ENCODE measurements at places on chromosomes 12 and 14.

GRCh38 chr12:91401190-91401589, 218.6 kb upstream of the DCN start:
- no peak for DNase-seq

DNA sequence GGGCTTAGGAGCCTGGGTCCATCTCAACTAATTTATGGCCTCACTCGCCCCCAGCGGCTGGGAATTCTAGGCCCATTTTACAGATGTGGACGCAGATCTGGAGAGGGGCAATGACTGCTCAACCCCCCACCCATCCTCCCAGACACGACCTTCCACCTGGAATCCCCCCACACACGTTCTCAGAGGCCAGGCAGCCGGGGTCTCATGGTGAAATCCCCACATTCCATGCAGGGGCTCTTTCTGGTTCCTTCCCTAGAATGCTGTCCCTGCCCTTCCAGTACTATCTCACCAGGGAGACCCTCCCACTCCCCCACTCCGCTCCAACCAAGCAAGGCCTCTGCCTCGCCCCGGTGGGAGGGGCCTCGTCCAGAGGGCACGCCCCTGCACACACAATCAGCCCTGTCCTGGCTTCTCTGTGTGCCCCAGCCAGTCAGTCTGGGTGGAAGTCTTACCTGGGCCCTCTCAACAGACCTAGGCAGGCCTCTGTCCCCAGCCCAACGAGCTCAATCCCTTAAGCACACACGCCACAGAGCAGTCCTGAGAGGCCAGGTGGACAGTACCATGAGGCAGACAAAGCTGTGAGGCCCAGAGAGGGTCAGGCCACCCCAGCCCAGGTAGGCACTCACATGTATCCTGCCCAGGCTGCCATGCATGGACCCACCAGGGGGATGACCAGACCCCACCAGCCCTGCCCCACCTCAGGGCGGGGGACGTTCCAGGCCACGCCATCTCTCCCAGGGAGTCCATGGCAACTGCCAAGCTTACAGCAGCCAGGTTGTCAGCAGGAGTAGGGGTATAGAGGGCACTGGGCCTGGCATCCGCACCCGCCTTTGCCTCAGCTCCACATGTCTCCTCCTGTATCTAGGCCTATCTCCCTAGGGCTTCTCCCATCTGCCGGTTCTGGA, 1.3 kb upstream of the ANKRD9 start:
- DNase-seq: no peak

GRCh38 chr14:62081012-62081612, 318.9 kb downstream of the SNAPC1 start:
- DNase-seq: no peak

- DNase-seq: no peak
Measured at GRCh38 chr12:32609966-32610365, 69.1 kb upstream of the DNM1L start.

- no peak for DNase-seq
Measured at GRCh38 chr12:110860833-110861296, 14.1 kb downstream of the CCDC63 start.

DNA sequence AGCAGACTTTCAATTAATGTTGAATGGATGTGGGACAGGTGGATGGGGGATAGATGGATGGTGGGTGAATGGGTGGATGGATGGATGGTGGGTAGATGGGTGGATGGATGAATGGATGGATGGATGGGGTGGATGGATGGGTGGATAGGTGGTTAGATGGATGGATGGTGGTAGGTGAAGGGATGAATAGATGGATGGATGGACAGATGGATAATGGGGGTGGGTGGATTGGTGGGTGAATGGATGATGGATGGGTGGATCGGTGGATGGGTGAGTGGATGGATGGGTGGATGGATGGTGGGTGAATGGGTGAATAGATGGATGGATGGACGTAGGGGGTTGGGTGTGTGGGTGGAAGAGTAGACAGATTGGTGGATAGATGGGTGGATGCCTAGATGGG, 14.0 kb upstream of the INF2 start:
- DNase-seq: no peak

GRCh38 chr12:11973396-11973795, 97.3 kb upstream of the BCL2L14 start:
- DNase-seq: no peak

DNA sequence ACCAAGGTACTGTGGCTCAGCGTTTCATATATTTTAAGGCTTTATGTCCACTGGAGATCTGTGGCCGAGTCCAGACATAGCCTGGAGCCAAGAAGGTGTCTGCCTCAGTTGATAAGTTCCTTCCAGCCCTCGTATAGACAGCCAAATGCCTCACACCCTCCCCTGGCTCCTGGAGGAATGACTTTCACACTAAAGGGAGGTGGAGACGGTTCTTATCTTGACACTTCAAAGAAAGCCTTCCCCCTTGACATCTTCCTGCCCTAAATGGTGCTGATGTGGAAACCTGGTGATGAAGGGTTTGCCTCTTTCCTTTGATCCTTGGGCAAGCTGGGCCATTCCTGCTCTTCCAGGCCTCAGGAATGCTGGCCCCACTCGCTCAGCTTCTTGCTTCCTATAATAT, 474.8 kb upstream of the TBX3 start:
- DNase-seq: no peak

DNA sequence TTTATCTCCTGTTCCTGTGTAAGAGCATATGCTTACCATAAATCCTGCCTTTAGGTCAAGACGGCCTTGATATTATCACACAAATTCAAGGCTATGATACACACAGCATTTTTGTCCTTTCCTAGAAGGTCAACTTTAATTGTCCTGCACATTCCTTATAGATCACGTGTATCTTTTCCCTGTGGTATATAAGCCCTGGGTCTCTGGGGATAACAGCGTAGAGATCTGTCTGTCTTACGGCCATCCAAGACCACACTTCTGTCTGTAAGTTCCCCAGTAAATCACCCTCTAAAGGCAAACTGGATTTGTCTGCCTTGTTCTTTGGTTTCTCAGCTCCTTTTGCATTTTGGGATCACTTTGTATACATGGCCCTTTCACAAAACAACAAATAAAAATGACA, 69.5 kb upstream of the TCL1B start:
- no peak for DNase-seq

GRCh38 chr14:65879248-65880009, 466.9 kb downstream of the FUT8 start:
- DNase-seq: no peak

DNA sequence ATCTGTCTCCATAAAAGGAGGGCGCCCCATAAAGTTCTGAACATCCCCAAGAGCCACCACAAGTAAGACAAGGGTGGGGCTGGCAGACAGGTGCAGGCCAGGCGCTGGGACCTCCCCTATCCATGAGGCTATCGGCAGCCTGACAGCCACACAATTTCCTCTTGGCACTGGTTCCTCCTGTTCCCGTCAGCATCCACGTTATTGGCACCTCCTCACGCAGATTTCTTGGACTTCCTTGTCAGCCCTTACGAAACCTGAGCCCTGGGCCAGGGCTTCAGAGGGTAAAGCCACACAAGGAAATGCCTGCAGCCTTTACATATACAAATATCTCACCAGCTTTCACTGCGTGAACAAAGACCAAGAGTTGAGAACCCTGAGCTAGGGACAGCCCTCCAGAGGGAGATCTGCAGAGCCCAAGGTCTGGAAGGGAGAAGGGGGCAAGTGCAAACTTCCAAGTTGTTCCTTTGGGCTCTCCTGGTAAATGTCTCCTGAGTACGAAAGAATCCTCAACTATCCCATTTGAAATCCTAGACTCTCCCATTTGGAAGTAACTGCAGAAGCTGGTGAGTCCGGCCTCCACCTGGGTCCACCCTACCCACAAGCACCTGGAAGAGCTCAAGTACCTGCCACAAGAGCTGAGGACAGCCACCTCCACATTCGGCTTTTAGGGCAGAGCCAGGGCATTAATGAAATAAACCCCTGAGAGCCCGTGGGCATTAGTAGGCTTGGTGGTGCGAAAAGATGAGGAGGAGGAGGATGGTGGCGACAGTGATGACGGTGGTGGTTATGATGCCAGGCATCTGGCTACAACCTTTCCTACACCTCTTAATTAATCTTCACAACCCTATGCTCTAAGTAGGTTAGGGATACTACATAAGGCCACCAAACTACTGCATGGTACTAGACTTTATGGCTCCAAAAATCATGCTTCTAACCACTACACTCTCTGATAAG, 5.5 kb upstream of the TC2N start:
- DNase-seq: peak; percentile 65

- DNase-seq: no peak
Measured at GRCh38 chr12:3751151-3752095, 1.5 kb downstream of the CRACR2A start.

GRCh38 chr12:1022032-1022970, 31.3 kb downstream of the ERC1 start:
- DNase-seq: no peak

GRCh38 chr12:24561882-24562770, 386.8 kb downstream of the BCAT1 start:
- no peak for DNase-seq

- DNase-seq: no peak
Measured at GRCh38 chr14:72965249-72965648, 39.0 kb downstream of the DCAF4 start.

GRCh38 chr14:59321626-59321949, 133.1 kb downstream of the DAAM1 start:
- no peak for DNase-seq

DNA sequence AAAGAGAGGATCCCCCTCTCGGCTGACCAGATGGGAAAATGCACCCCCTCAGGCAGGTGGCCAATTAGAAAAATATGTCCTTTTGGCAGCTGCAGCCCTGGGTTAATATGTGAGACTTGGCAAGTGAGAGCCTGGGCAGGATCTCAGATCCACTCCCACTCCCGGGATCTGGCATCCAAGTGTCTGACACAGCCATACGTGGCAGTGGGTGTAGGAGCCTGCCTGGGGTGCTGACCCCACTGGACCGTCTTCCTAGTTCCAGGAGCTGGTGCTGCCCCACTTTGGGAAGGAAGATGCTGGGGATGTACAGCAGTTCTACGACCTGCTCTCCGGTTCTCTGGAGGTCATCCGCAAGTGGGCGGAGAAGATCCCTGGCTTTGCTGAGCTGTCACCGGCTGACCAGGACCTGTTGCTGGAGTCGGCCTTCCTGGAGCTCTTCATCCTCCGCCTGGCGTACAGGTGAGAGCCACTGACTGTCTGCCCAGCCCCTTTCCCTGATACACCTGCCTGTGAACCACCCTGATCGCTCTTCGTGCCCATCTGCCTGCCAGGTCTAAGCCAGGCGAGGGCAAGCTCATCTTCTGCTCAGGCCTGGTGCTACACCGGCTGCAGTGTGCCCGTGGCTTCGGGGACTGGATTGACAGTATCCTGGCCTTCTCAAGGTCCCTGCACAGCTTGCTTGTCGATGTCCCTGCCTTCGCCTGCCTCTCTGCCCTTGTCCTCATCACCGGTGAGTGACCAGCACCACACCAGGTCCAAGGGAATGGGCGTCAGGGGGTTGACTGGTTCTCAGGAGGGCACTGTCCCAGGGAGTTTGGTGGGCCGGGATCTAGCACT, 5.8 kb downstream of the NR4A1 start:
- DNase-seq: no peak

GRCh38 chr12:100904270-100904669, 109.7 kb downstream of the ANO4 start:
- DNase-seq: no peak

DNA sequence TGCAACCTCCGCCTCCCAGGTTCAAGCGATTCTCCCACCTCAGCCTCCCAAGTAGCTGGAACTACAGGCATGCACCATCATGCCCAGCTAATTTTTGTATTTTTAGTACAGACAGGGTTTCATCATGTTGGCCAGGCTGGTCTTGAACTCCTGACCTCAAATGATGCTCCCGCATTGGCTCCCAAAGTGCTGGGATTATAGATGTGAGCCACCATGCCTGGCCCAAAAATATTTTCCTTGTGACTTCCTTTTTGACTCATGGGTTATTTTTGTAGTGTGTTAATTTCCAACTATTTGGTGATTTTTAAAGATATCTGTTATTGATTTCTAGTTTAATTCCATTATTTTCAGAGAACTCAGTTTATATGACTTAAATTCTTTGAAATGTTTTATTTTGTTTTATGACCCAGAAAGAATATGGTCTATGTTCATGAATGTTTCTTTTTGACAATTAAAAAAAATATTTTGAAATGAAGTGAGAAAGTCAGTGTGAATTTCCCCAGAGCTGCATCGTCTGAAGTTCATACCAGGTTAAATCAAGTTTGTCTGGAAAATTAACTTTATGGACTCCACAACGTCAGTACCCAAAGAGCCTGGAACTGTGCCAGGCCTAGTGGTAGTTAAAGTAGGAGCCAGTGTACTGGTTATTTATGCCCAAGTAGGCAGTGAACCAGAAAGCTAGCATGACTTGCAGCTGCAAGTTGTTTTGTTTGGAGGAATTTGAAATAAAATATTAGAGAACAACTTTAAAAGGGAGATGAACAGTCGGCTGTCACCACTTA, 2.8 kb upstream of the CDKL1 start:
- no peak for DNase-seq

- no peak for DNase-seq
Measured at GRCh38 chr12:70178038-70178437, 65.2 kb upstream of the CNOT2 start.

GRCh38 chr14:64303471-64303917, 9.3 kb upstream of the ESR2 start:
- DNase-seq: no peak

DNA sequence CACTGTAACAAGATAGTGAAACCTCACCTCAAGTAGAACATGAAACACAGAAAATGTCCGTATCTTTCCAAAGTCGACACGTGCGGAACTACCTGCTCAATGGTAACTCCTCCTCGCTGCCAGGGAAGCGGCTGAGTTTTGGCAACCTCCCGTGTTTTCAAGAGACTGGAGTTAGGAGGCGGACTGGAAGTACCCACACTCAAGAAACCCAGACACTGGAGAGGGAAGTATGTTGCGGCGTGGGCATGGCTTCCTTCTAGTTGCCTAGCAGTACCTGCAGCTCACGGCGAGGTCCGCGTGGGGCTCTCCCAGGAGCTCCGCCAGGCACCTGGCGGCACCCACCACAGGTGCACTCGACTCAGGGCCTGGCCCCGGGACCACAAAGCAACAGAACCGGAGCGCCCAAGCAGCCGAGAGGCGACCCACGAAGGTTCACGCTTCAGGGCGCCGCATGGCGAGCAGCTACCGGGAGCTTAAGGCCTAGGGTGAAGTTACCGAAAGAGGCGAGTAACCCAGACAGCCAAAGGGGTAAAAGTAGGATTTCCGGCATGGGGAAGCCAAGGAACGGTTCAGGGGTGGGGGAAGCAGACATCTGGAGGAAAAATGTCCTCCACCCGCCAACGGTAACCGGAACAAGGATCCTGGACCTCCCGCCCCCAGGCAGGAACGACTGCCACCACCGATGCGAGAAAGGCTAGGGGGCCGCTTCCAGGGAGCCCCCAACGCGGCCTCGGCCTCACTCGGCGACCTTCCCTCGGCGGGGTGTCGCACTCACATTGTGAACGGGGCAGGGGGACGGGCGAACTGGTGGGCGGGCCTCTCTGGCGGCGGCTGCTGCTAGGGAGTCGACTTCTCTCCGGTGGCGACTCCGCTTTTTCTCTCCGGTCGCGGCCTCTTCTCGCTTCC, 608 bp downstream of the PTGES3 start:
- peak; percentile 54 for DNase-seq

DNA sequence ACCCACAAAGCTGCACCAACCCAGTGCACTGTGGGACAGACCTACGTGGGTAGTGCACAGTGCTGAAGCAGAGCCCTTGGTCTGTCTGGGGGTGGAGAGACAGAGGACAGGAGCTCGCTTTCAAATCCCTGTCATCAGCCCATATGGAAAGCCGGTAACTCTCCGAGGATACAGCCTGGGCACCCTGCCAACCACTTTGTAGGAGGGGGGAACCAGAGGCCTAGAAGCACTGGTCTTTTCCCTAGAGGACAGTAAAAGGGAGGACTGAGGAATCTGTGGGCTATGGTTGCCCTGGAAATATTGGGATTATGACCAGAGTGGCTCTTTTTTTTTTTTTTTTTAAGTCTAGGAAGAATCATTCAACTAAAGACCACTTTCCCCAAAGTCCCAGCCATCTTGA, 74.3 kb downstream of the MAP3K9 start:
- DNase-seq: no peak
